NCI-H1930 (cell line): ENCODE measurements at places on chromosomes 3 and 15.

- DNase-seq, result no peak
Measured at GRCh38 chr3:94311651-94312050, 248.8 kb downstream of the NSUN3 start.

- DNase-seq, result no peak
Measured at GRCh38 chr3:188853856-188854771, 317.7 kb upstream of the TPRG1 start.

- no peak for DNase-seq
Measured at GRCh38 chr3:99751649-99752048, 66.0 kb upstream of the CMSS1 start.

DNA sequence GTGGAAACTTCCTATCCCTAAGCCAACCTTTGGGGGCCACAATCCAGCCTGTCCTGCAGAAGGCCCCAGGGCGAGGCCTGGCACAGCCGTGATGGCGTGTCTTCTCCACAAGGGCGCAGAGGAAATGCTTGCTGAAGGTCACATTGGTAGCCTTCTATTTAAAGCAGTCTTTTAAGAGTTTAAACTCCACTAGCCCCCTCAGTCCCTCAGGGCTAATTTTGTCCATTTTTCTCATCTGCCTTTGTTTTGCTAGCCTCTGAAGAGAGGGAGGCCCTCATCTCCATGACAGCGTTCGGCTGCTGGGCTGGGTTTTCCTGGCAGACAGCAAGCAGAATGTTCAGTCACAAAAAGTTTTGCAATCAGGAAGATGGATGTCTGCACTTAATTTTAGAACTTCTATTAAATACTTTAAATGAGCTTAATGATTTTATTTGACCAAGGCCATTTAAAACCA is 40.8 kb downstream of the RARB start:
- DNase-seq, result no peak

DNA sequence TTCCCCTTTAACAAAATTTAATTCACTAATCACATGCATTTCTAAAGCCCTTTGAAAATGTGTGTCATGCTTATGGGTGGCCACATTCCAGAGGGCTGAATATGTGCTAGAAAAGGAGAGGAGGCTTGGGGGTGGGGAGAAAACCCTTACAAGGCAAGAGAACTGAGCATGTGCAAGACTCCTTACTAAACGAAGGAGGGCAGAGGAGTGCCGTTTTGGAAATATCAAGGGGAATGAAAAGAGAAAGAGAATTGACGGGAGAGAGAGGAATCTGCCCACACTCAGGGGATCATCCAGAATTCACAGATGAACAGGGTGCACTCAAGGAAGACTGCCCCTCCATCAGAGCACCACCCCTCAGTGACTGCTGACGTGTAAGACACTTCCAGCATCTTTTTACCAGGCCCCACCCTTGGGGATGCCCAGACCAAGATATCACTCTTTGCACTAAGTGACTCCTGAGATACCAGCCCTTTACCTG is 37.9 kb upstream of the TSC22D2 start:
- DNase-seq, result no peak

- no peak for DNase-seq
Measured at GRCh38 chr3:32366638-32367397, 24.8 kb upstream of the CMTM7 start.
